NCI-H187 treated with DMSO at 0.1 percent for 48 hours (cell line): ENCODE measurements at places on chromosomes 6 and 20.

DNA sequence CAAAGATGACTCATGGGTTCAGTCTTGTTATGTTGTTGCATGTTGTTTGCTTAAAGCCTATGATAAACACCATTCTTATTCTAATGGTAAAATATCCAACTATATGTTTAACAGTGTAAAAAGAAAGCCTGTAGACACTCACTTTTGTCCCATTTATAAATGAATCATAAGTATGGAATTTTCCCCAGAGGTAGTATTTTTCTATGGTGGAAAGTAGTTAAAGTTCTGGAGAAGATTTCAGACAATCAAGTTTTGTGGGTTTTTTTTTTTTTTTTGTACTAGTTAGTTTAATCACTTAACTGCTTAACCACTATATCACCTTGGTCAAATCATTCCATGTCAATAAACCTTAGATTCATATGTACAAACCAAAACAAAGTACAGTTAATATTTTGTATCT, 35.8 kb downstream of the PTCHD4 start:
- no peak for DNase-seq

DNA sequence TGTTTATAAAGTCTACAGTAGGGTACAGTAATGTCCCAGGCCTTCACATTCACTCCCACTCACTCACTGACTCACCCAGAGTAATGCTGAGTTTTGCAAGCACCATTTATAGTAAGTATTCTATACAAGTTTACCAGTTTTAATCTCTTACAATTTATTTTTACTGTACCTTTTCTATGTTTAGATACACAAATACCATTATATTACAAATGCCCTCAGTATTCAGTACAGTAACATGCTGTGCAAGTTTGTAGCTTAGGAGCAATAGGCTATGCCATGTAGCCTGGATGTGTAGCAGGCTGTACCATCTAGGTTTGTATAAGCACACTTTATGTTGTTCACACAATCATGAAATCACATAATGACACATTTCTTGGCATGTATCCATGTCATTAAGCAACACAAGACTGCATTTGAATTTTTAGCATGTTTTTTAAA, 673.6 kb downstream of the CD109 start:
- no peak for DNase-seq

DNA sequence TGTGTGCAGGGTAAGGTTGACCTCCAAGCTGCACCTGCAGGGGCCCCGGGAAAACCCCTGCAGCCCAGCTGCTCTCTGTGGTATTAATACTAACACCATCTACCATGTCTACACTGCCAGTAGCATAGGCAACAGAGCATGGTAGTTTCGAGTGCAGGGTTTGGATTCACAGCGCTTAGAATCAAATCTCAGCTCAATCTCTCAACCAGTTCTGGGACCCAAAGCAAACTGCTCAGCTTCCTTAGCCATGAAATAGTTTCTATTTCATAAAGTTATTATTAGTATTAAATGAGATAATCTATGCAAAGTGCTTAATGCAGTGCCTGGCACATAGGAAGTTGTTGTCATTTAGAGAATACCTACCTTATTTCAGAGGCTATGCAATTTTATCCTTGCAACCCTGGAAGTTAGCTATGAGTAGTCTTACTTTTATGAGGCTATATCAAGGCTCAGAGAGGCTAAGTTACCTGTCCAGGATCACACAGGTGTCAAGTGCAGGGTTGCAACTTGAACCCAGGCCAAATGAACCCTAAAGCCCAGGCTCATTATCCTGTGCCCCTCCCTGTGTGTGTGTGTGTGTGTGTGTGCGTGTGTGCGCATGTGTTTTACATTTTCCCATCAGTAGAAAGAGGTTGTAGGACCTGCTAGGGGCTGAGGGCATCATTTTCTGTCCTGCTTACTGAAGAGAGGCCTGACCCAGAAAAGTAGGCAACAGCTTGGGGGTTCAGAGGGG, 27.6 kb upstream of the MRPS18A start:
- no peak for DNase-seq

DNA sequence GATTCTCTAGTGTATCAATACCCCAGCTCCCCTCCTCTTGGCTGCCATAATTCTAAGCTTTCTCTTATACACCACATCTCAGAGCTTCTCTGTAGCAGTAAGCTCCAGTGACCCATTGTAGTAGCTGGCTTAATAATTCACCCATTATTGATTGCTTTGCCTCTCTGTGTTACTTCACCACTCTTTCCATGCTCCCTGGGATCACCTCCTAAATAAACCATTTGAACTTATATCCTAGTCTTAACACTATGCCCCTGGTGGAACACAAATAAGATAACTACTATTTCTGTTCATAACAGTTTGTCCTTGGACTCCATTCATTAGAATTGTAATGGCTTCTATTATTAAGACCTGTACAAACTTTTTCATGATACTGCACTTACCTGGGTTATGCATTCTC, 758.9 kb downstream of the KIF16B start:
- no peak for DNase-seq

DNA sequence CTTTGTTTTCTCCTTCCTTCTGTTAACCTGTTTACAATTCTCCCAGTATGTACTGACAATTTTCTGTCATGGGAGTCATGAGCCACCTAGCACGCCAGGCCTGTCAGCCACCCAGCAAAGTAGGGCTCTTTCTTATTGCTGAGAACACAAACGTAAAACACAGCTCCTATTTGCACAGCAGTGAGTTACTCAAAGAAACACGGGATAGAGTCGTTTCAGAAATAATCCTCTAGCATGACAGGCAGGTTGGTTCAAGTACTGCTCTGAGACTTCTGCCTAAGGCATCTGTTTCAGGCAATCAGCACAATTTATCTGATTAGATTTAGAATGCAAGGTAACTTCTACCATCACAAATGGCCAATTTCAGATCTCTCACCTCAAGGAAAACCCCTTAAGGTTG, 88.8 kb downstream of the CD24 start:
- no peak for DNase-seq
